ENCODE measurements at places on chromosomes 3 and 15. TPM values are rescaled to one million over a fixed set of nuclear protein-coding genes. Genes with fewer than 3 reads are reported as not detected.

The KBTBD12 gene
- 0.07 TPM for total RNA-seq

The CCDC13 gene
- total RNA-seq = not detected

The PSTPIP1 gene
- total RNA-seq = not detected

- DNase-seq = peak; percentile 58
Observed at GRCh38 chr3:102536456-102536855, 101.6 kb downstream of the ZPLD1 start.

- DNase-seq = no peak
Observed at GRCh38 chr15:45187894-45188830, at the start of gene SHF. SHF (minus strand) TSS chr15:45187966; CDS start chr15:45187951, 15 bp downstream.

DNA sequence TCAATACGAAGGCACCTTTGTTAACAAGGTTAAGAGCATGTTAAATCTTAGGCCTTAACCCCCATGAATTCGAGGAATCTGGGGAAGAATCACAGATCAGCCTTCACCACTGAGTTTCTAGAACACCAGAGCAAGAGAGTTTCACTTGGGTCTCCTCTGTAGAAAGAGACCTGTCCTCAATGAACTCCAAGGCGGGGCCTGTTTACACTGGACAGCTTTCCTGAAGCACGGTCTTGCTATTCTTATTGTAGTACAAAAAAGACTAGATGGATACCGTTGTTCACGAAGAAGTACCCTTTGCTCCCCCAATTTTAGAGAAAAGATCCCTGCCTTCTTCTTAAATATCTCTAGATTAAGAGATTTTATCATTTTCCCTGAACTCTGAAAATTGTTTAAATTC, 64.9 kb downstream of the USF3 start:
- no peak for DNase-seq

GRCh38 chr3:175477651-175478224, 618.6 kb downstream of the NAALADL2 start:
- DNase-seq = no peak
